ENCODE measurements at places on chromosomes 5 and 9.
A peak's percentile ranks its signal among the peaks of the same experiment; 100 is the strongest.

- DNase-seq = no peak
Observed at GRCh38 chr5:89471541-89471940, 588.6 kb upstream of the MEF2C start.

- DNase-seq = no peak
Observed at GRCh38 chr5:141094481-141095262, at the start of gene PCDHB2. TSS of gene PCDHB2 (plus strand) at chr5:141094615. CDS start at chr5:141094791, 176 bp downstream.

- no peak for DNase-seq
Observed at GRCh38 chr9:85510830-85511504, 230.8 kb downstream of the AGTPBP1 start.

GRCh38 chr9:109816490-109816889 lies 36.5 kb downstream of the PALM2AKAP2 start:
- DNase-seq = no peak

DNA sequence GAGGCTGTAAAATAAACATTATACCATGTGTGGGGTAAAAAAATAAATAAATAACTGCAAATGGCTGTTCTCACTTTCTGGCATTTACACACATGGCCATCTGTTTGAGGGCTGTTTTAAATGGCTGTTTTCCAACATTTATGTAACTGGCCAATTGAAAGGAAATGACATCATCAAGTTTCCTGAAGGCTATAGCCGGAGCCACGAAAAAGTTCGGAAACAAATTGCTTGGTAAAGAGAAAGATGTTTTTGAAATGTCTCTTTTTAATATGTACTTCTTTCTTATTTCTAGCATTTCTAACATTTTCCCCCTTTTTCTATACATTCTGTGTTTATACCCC lies 95.4 kb upstream of the DAB2 start:
- no peak for DNase-seq

GRCh38 chr5:83354958-83355357 lies 116.6 kb upstream of the VCAN start:
- DNase-seq = no peak

- DNase-seq = no peak
Observed at GRCh38 chr5:139138809-139139208, 59.4 kb downstream of the SIL1 start.

GRCh38 chr9:21505425-21506179 lies 23.5 kb upstream of the IFNE start:
- DNase-seq = no peak

DNA sequence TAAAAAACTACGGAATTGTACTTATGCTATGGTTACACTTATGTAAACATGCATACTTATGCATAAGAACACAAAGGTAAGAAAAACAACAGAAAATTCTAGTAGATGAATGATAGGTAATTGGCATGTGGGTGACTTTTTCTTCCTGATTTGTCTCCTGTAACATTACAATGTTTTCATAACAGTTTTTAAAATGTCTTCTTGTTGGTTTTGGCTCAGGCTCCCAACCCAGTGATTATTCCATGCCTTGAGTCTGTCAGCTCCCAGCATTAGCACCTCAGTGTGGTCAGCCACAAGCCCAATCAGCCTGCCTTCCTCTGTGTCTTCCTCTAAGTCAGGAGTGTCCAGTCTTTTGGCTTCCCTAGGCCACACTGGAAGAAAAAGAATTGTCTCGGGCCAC lies 7.9 kb upstream of the FOXE1 start:
- no peak for DNase-seq

- DNase-seq = no peak
Observed at GRCh38 chr9:121268851-121269641, 1.1 kb downstream of the GSN start.

GRCh38 chr5:174903172-174903732 lies 178.9 kb downstream of the MSX2 start:
- no peak for DNase-seq

DNA sequence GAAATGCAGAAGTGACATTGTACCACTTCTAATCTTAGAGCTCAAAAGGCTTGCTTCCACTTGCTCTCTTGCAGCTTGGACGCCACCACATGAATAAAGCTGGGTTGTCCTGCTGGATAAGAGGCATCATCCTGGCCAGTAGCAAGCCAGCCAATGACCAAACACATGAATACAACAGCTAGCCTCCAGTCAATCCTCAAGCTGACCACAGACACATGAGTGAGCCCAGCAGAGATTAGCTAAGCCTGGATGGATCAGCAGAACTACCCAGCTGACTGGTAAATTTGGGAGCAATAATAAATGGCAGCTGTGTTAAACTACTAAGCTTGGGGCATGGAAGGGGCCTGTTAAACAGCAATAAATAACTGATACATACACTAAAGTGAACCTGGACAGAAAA lies 121.1 kb upstream of the SLC12A2 start:
- no peak for DNase-seq

DNA sequence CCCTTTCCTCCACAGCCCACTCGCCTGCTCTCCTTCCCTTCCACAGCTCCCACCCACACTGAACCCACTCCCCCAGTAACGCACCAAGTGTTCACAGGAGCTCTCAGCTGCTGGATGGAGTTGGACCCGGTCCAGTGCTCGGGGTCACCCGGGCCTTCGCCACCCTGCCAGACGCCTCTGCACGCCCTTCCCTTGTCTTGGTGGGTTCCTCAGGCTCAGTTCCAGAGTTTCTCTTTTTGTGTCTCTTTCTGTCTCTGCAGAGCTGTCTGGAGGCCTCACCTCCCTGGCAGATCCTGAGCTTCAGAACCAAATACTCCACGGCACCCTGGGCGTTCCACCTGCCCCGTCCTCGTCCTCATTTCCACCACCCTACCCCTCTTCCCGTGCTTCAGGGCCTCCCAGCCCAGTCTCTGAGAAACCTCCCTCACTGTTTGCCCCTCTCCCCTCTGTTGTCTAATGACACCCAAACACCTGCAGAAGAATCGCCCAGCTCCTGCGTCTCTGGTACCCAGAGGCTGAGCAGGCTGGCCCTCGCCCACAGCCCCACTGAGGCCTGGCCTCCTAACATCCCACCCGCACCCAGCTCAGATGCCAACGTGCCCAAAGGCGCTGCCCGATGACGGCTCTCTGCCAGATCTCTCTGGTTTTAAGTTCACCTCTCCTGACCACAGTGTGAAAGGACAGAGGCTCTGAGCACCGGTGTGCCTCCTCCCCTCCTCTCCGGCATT lies 74.3 kb downstream of the COL23A1 start:
- no peak for DNase-seq

GRCh38 chr5:168772316-168772961 lies 193.3 kb upstream of the PANK3 start:
- DNase-seq = no peak

DNA sequence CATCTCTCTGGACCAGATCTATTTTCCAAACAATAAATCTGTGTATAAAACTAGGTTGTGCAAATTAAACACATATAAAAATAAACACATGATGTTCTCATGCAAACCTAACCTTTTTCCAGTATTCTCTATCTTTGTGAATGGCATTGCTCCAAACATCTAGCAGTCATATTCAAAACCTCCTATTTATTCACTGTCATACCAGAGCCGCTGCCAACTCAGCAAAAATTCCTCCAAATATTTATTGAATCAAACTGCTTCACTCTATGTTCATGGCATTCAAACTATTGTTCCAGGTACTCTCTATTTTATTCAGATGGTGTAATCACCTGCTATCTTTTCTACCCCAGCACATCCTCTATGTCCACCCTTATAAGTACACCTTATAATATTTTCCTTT lies 652.1 kb upstream of the RIOK2 start:
- no peak for DNase-seq

- DNase-seq = no peak
Observed at GRCh38 chr5:114305402-114306207, 56.3 kb upstream of the KCNN2 start.

GRCh38 chr5:927172-928015 lies 34.7 kb downstream of the TRIP13 start:
- DNase-seq = no peak

DNA sequence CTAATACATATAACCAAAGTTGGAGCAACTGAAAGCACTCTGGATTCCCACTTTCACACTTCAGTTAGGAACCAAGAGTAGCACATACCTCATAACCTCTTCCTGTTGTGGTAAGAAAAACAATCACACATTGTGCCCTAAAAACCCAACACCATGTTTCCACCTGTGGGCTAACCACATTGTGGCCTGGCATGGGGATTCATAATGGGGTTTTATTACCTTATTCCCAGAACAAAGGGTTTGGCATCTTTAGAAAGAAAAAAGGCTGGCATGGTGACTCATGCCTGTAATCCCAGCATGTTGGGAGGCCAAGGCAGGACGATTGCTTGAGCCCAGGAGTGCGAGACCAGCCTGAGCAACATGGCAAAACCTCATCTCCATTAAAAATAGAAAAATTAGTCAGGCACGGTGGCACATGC lies 60.6 kb downstream of the HSD17B3 start:
- no peak for DNase-seq

GRCh38 chr9:128254855-128255759 lies 20.7 kb downstream of the GOLGA2 start:
- DNase-seq = peak; percentile 39

GRCh38 chr9:111969622-111970021 lies 73.0 kb downstream of the UGCG start:
- DNase-seq = no peak

GRCh38 chr5:89536020-89536419 lies 653.0 kb upstream of the MEF2C start:
- no peak for DNase-seq

- DNase-seq = no peak
Observed at GRCh38 chr5:61689153-61689846, 357.2 kb downstream of the ZSWIM6 start.

DNA sequence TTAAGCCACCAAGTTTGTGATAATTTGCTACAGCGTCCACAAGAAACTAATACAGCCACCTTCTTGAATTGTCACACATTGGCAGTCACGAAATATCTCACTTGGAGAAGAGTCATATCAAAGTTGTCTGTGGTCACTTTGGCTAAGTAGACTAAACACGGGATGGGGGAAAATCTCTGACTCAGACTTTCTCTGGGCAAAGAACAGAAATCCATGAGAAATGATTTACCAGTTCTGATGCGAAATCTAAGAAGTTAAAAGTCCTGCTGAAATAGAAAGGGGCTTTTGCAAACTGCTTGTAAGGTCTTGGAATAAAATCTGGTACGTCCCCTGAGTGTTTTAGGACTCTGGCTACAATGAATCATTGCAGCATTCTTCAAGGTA lies 158.4 kb downstream of the COL23A1 start:
- DNase-seq = no peak

GRCh38 chr5:150783422-150783928 lies 4.9 kb downstream of the SMIM3 start:
- DNase-seq = peak; percentile 87

- DNase-seq = no peak
Observed at GRCh38 chr9:108270051-108270450, 585.7 kb downstream of the ACTL7B start.

GRCh38 chr5:139481122-139481533 lies 1.4 kb downstream of the STING1 start:
- DNase-seq = no peak

GRCh38 chr9:79616013-79616412 lies 44.2 kb downstream of the TLE4 start:
- DNase-seq = no peak

- no peak for DNase-seq
Observed at GRCh38 chr5:172805736-172806255, 28.3 kb upstream of the ERGIC1 start.

All from T-helper 1 cell (primary cell).